ENCODE measurements at places on chromosomes 2 and 18. TPM values are rescaled to one million over a fixed set of nuclear protein-coding genes. Genes with fewer than 3 reads are reported as not detected.

TMEM214 gene
- total RNA-seq, result 53.7 TPM

PAIP2B gene
- 26.8 TPM for total RNA-seq

RAX gene
- not detected for total RNA-seq

RTP5 gene
- total RNA-seq, result not detected

MEP1B gene
- 1.3 TPM for total RNA-seq

ALPG gene
- not detected for total RNA-seq

CROCC2 gene
- 0.05 TPM for total RNA-seq

PHOSPHO2 gene
- 2.1 TPM for total RNA-seq

ALK gene
- not detected for total RNA-seq

CKAP2L gene
- 0.08 TPM for total RNA-seq

C2orf78 gene
- not detected for total RNA-seq

TFPI gene
- total RNA-seq, result 144 TPM

CRYGA gene
- total RNA-seq, result not detected

SERPINB4 gene
- total RNA-seq, result not detected

LYG2 gene
- total RNA-seq, result not detected

GATA6 gene
- total RNA-seq, result 11.7 TPM

PKDCC gene
- 14.2 TPM for total RNA-seq

LHCGR gene
- not detected for total RNA-seq

ATP6V1B1 gene
- total RNA-seq, result not detected

ACKR3 gene
- 2.4 TPM for total RNA-seq

MERTK gene
- total RNA-seq, result 14.3 TPM

PSD4 gene
- total RNA-seq, result 60.3 TPM

KIF3C gene
- 0.86 TPM for total RNA-seq

CTAGE1 gene
- not detected for total RNA-seq

TCF4 gene
- 8.7 TPM for total RNA-seq

LDAH gene
- 12.6 TPM for total RNA-seq

COLEC11 gene
- total RNA-seq, result 40.1 TPM

DSG4 gene
- not detected for total RNA-seq

SIX3 gene
- not detected for total RNA-seq

LYPD6B gene
- not detected for total RNA-seq

NEU2 gene
- not detected for total RNA-seq

NT5DC4 gene
- not detected for total RNA-seq

TXNDC9 gene
- 8.2 TPM for total RNA-seq

CDH19 gene
- total RNA-seq, result 2.3 TPM

LBH gene
- 7.6 TPM for total RNA-seq

RNF181 gene
- total RNA-seq, result 52.8 TPM

MITD1 gene
- 6.1 TPM for total RNA-seq

FAM124B gene
- 2.1 TPM for total RNA-seq

THUMPD2 gene
- total RNA-seq, result 2.2 TPM

TDRD15 gene
- 0.93 TPM for total RNA-seq

GNLY gene
- total RNA-seq, result 0.68 TPM

ZEB2 gene
- total RNA-seq, result 19.3 TPM

INSIG2 gene
- total RNA-seq, result 20.7 TPM

IL36RN gene
- total RNA-seq, result not detected

RAB12 gene
- total RNA-seq, result 16.8 TPM

MBP gene
- 24.1 TPM for total RNA-seq

SLC16A14 gene
- 1.6 TPM for total RNA-seq

OBSL1 gene
- 43.6 TPM for total RNA-seq

RESP18 gene
- total RNA-seq, result not detected

TUBB8B gene
- not detected for total RNA-seq

CXCR1 gene
- total RNA-seq, result 0.30 TPM

TPO gene
- total RNA-seq, result not detected

TXNDC2 gene
- not detected for total RNA-seq

SLC14A1 gene
- 0.96 TPM for total RNA-seq

IL1RL2 gene
- total RNA-seq, result 2.5 TPM

IL36A gene
- not detected for total RNA-seq

All from left lobe of liver (tissue), 2 donors.